Cardiac ventricle fibroblast (primary cell): ENCODE measurements at places on chromosomes 7 and 10. TPM values are rescaled to one million over a fixed set of nuclear protein-coding genes. Genes with fewer than 3 reads are reported as not detected.

LRRC18 gene
- total RNA-seq, result not detected in 2 replicates

TEX36 gene
- total RNA-seq, result not detected in 2 replicates

MRPL32 gene
- total RNA-seq, result 54.7 and 61.9 TPM in 2 replicates

TRA2A gene
- 15.0 and 17.7 TPM in 2 replicates for total RNA-seq

TYW1 gene
- total RNA-seq, result 7.8 and 25.6 TPM in 2 replicates

DNAJC12 gene
- total RNA-seq, result 6.7 and 8.3 TPM in 2 replicates

BAIAP2L1 gene
- 1.6 and 4.4 TPM in 2 replicates for total RNA-seq

PALD1 gene
- 2.8 and 2.9 TPM in 2 replicates for total RNA-seq

SH2D4B gene
- total RNA-seq, result not detected in 2 replicates

SLC13A1 gene
- not detected in 2 replicates for total RNA-seq

STYXL1 gene
- total RNA-seq, result 28.0 and 30.2 TPM in 2 replicates

NEUROG3 gene
- not detected in 2 replicates for total RNA-seq

ZPBP gene
- total RNA-seq, result not detected in 2 replicates

ASB10 gene
- total RNA-seq, result not detected in 2 replicates
